ENCODE measurements at places on chromosomes 11 and 22.

DNA sequence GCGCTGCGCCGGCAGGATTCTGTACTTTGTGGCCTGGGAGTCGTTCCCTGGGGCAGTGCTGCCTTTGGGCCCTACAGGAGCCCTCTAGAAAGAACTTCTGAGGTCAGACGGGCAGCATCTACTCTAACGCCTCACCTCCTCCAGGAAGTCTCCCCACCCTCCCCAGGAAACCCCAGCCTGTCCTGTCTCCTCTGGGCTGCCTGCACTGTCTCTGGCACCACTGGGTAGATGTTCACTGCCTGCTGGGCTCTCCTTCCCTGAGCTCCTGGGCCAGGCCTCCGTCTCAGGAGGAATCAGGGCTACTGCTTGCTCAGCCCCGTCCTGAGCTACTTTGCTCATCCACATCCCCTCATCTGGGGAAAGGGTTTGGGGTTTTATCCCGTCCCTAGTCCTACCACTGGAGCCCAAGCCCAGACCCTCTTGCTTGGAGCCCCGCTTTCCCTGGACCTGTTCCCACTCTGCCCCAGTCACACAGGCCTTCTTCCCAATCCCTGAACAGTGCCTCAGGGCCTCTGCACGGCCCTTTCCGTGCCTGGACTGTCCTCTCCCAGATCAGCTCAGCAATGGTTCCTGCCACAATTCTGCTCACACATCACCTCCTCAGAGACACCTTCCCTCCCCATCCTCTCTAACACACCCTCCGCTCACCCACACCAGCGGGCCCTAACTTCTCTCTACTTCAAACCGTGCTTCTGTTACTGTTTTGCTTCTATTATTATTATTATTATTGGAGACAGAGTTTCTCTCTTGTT lies 11.3 kb upstream of the TREH start:
- DNase-seq: no peak
- peak overlapping the region; percentile 83 for H3K27ac ChIP-seq
- peaks cover 12% of the 10 kb centered on the region for H3K36me3 ChIP-seq
- H3K27me3 ChIP-seq: peaks cover 14% of the 10 kb centered on the region

GRCh38 chr22:30439836-30440235 lies 14.3 kb downstream of the MTFP1 start:
- no peak for DNase-seq
- no peak overlapping the region for H3K4me3 ChIP-seq
- H3K27me3 ChIP-seq: peaks cover 47% of the 10 kb centered on the region
- H3K27ac ChIP-seq: no peak overlapping the region

DNA sequence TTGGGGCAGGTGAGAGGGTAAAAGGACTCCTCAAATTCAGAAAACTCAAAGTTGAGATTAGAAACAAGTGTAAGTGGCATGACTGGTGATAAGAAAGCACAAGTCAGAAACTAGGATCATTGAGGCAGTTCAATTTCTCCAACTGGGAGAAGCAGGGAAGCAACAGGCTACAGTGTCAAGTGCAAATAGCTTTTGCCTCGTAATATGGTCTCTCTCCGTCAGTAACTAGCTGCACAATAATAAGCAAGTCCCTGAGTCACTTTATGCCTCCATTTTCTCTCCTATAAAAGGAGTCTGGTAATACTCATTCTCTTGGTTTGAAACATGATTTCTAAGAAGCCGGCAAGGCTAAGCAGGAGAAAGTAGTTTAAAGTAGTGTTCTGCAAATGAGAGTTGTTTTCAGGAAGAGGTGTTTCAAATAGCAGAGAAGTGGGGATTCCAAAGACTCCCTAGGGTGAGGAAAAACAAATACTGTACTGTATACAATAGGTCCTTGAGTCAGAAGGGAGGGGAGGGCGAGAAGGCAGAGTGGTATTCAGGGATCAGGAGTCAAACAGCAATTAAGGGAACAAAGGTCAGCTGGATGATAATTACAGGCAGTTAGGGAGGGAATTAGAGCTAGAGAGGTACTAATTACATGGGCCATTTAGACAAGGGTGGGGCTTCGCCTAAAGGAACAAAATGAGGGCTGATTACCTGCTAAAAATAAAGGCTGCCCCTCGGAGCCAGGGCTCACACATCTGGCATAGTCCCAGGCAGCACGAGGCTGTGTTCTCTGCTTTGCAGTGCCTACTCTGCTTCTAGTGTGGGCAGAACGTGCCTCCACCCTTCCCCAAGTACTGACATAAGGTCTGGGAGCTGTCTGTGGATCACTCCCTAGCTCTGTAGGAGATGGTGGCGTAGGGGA lies 96.0 kb upstream of the BDNF start:
- no peak overlapping the region for H3K27ac ChIP-seq
- H3K4me1 ChIP-seq: no peaks in the 10 kb centered on the region
- no peaks in the 10 kb centered on the region for H3K36me3 ChIP-seq

- no peak for DNase-seq
- no peaks in the 10 kb centered on the region for H3K36me3 ChIP-seq
- H3K4me1 ChIP-seq: peaks cover 4% of the 10 kb centered on the region
- H3K4me3 ChIP-seq: no peak overlapping the region
Observed at GRCh38 chr11:69542314-69543168, 61.1 kb downstream of the LINC01488 start.

- H3K4me1 ChIP-seq: no peaks in the 10 kb centered on the region
- H3K27ac ChIP-seq: no peak overlapping the region
- H3K4me3 ChIP-seq: no peak overlapping the region
- no peak for DNase-seq
Observed at GRCh38 chr11:69934861-69935494, 115.8 kb upstream of the FGF3 start.

DNA sequence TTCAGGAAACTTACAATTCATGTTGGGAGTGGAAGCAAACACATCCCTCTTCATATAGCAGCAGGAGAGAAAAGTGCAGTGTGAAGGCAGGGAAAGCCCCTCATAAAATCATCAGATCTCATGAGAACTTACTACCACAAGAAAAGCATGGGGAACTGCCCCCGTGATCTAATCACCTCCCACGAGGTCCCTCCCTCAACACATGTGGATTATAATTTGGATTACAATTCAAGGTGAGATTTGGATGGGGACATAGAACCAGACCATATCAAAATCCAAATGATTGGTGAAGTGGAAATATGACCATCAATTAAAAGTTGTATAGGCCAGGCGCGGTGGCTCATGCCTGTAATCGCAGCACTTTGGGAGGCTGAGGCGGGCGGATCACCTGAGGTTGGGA lies 1268.0 kb downstream of the JRKL start:
- H3K36me3 ChIP-seq: no peaks in the 10 kb centered on the region
- no peak overlapping the region for H3K27ac ChIP-seq
- H3K4me1 ChIP-seq: no peaks in the 10 kb centered on the region
- DNase-seq: no peak

DNA sequence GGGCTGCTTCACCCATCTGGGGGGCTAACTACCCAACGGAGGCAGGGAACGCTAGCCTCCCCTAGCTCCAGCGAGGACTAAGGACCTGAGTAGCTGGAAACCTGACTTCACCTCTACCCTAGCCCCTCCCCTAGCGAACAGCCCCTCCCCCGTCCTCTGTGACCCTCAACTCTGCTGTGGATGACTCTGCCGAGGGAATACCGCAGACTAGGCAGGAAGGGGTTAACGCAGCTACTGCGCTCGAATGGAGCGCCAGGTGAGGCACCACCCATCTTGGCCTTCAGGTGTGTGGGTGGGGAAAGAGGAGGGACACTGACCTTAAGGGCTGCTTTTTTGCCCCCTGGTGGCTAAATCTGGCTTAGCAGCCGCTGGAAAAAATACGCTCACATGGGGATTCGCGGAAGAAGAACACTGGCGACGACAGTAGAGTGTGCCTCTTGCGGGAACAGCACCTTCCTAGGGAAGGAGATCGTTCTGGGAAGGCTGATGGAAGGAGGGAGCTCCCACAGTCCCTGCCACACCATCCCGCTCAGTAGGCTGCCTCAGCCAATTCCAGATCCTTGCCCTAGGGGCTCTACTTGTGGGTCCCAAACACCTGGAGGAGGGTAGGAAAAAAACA lies 4.5 kb upstream of the BCL9L start:
- no peaks in the 10 kb centered on the region for H3K27me3 ChIP-seq
- peak overlapping the region; percentile 100 for H3K27ac ChIP-seq
- peaks cover 38% of the 10 kb centered on the region for H3K4me1 ChIP-seq

- H3K36me3 ChIP-seq: no peaks in the 10 kb centered on the region
- no peak for DNase-seq
- no peaks in the 10 kb centered on the region for H3K27me3 ChIP-seq
- H3K27ac ChIP-seq: no peak overlapping the region
- no peak overlapping the region for H3K4me3 ChIP-seq
- no peaks in the 10 kb centered on the region for H3K4me1 ChIP-seq
Observed at GRCh38 chr11:133162227-133162626, 370.1 kb downstream of the OPCML start.

DNA sequence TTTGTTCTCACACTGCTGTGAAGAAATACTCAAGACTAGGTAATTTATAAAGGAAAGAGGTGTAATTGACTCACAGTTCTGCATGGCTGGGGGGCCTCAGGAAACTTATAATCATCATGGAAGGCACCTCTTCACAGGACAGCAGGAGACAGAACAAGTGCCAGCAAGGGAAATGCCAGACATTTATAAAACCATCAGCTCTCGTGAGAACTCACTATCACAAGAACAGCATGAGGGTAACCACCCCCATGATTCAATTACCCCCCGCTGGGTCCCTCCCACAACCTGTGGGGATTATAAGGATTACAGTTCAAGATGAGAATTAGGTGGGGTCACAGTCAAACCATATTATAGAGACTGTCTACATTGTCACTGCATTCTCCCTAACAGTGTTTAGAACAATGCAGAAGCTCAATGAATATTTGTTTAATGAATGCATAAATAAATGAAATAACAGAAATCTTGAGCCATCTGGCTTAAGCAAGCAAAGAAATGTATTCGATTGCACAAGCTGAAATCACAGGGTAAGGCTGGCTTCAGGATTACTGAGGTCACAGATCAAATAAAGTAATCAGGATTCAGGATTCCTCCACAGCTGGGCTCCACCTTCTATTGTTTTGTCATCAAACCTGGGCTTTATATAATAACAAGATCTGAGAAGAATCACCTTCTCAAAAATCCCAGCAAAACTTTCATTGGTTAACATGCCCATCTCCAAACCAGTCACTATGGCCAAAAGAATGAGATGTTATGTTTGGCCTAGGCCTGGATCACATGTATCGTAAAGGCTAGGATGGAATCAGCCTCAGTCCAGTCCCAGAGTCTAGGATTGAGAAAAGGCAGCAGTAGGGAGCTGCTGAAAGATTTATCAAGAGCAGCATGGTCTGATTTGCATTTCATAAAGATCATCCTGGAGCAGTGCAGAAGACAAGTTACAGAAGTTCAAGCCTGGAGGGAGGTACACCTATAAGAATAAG lies 137.8 kb upstream of the UBASH3B start:
- no peak overlapping the region for H3K4me3 ChIP-seq
- H3K36me3 ChIP-seq: no peaks in the 10 kb centered on the region
- H3K27ac ChIP-seq: no peak overlapping the region
- peaks cover 20% of the 10 kb centered on the region for H3K27me3 ChIP-seq

DNA sequence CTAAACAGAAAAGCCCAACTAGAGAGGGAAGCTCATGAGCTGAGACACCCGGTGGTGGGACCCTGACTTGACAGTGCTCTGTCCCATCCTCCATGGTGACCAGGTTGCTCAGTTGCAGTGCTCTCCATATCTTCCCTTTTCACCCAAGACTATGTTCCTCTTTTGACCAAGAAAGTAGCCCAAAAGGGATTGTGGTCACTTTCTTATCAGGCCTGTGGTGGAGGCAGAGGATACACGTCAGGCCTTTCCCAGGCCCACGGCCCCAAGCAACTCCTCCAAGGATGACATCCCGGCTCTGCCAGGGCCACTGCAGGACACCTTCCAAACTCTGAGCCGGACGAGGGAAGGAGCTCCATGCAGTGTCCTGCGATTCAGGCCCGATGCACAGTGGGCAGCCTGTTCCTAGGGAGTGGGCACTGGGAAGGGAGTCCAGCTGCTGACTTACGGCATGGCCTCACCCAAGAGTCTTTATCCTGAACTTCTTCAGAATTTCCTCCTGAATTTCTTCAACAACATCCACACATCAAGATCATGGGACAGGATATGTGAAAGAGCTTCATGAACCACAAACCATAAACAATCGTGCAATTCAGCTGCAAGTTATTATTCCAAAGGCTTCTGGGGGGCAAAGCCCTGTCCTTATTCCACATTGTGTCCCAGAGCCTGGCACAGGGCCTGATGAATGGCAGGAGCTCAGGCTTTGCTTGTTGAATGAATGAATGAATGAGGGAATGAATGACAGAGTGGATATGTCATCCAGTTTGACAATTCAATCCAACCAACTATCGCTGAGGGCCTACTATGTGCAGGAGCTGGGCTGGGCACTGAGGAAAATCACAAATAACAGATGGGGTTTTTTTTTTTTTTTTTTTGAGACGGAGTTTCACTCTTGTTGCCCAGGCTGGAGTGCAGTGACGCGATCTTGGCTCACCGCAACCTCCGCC lies 36.0 kb upstream of the MYH9 start:
- H3K27me3 ChIP-seq: no peaks in the 10 kb centered on the region
- peaks cover 15% of the 10 kb centered on the region for H3K4me1 ChIP-seq

DNA sequence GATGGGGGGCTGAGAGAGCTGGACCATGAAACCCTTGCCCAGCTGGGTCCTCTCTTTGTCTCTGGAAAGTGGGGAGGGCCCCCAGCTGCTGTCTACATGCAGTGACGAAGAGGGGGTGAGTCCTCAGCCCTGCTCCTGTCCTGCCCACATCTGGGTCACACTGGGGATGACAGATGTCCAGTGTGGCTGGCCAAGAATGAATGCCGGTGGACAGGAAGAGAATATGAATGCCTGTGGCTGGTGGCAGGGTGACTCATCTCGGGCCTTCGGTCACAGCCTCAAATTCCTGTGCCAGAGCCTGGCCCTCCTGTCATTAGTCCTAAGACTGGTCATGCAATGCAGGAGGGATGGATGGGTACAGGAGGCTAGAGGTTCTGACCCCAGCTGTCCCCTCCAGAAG lies 2.2 kb upstream of the PNPLA3 start:
- DNase-seq: no peak
- no peak overlapping the region for H3K4me3 ChIP-seq
- peaks cover 5% of the 10 kb centered on the region for H3K4me1 ChIP-seq
- H3K36me3 ChIP-seq: no peaks in the 10 kb centered on the region

DNA sequence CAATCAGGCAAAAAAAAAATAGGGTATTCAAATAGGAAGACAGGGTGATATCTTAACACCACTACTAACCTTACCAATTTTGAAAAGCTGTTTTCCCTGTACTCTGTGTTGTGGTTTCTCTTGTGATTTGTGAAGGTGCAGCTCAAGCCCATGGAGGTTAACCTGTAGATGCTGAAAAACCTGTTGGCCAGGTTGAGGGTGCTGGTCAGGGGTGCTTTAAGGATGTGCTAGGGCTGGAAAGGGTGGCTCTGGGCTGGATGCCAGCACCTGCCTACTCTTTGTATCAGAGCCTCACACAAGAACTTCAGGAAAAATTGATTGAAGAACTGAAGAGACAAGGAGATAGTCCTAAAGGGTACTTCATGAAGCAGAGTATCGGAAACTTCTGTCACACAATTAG lies 18.3 kb upstream of the OR5M8 start:
- H3K27ac ChIP-seq: no peak overlapping the region
- no peak overlapping the region for H3K4me3 ChIP-seq
- no peaks in the 10 kb centered on the region for H3K27me3 ChIP-seq
- no peaks in the 10 kb centered on the region for H3K36me3 ChIP-seq
- H3K4me1 ChIP-seq: no peaks in the 10 kb centered on the region
- DNase-seq: no peak
